ENCODE measurements at places on chromosomes 6 and 20.
A peak's percentile ranks its signal among the peaks of the same experiment; 100 is the strongest.

GRCh38 chr20:7426890-7427496, 513.3 kb downstream of the HAO1 start:
- no peak for DNase-seq

DNA sequence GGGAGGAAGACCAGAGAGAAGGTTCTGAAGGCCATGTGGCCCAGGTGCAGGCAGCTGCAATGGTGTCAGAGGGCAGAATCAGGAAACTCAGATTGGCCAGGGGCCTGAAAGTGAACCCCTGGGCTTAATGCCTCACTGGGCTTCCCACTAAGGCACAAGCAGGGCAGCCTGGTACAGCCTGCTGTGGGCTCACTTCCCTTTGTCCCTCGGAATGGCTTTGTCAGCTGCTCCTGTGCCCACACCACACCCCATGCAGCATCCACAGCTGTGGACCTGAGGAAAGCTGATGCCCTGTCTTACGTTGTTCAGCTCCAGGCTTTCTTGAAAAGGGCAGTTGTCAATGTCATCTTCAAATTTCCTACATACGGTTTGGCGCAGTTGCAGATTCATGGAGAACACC, 2.4 kb downstream of the CST9 start:
- no peak for DNase-seq

GRCh38 chr6:53686355-53686940, 20.9 kb upstream of the KLHL31 start:
- DNase-seq = no peak

GRCh38 chr6:143333749-143334520, 116.6 kb downstream of the ADAT2 start:
- DNase-seq = no peak

DNA sequence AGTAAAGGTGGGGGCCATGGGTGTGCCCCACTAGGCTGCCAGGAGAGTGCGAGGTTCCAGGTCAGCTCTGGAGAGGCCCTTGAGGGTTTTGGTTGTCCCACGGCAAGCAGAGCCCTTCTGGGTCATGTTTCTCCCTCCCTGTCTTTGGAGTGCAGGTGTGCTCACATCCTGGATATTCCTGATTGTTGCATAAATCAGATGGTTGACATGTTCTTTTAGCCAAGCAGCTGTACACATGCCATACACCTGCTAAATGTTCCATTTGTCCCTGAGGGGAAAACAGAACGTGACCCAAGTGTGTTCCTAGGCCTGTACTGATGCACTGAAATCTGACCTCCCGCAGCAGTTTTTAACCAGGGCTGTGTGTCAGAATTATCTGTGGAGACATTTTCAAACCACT, 77.5 kb upstream of the BEND3 start:
- no peak for DNase-seq

- no peak for DNase-seq
Measured at GRCh38 chr6:134317471-134318131, at the start of gene SGK1. TSS of gene SGK1 (minus strand) at chr6:134318112. CDS start at chr6:134317460, 652 bp downstream.

DNA sequence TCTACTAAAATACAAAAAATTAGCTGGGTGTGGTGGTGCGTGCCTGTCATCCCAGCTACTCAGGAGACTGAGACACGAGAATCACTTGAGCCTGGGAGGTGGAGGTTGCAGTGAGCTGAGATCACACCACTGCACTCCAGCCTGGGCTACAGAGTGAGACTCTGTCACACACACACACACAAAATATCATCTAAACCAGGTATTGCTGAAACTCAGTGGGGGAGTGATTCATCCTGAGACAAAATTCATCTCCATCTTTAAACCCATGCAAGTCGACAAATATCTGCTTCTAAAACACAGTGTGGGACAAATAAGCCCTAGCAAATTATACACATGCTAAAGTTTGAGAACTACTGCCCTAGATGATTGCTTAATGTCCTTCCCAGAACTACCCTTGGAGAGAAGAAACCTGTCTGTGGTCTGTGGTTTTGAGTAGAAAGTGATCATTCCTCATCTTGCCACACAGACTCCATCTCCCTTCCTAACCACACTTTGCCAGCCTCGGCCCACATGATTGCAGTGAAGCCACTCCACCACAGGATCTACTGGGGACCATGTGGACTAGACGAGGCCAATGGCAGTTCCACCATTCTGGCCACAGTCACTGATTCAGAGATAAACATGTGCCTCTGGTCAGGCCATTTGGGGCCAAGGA, 130.3 kb downstream of the OPRM1 start:
- DNase-seq = peak; percentile 76

GRCh38 chr6:147578159-147578558, 69.7 kb downstream of the SAMD5 start:
- DNase-seq = no peak

GRCh38 chr6:80527552-80528052, 421.1 kb downstream of the BCKDHB start:
- DNase-seq = no peak

GRCh38 chr20:15164726-15165125, 827.3 kb upstream of the FLRT3 start:
- DNase-seq = no peak

Measured in CMK (cell line).